NCI-H1694 treated with DMSO at 0.1 percent for 48 hours (cell line): ENCODE measurements at places on chromosomes 7 and 10.

DNA sequence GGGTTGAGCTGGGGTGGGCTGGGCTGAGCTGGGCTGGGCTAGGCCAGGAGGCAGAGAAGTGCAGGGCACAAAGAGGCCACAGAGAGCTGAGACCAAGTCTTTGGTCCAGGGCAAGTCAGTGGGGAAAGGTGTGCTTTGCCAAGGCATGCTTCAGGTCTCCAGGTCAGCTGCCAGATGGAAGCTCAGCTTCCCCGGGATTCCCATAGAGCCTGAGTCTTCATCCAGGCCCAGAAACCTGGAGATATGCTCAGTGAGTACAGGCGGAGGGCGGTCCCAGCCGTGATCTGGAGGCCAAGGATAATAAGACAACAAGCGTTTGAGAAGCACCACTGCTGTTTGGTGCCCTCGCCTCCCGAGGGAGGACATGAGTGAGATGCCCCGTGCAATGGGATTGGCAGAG lies 4.7 kb upstream of the CALN1 start:
- DNase-seq: no peak

- DNase-seq: no peak
Measured at GRCh38 chr10:112532189-112532588, 85.2 kb downstream of the VTI1A start.

DNA sequence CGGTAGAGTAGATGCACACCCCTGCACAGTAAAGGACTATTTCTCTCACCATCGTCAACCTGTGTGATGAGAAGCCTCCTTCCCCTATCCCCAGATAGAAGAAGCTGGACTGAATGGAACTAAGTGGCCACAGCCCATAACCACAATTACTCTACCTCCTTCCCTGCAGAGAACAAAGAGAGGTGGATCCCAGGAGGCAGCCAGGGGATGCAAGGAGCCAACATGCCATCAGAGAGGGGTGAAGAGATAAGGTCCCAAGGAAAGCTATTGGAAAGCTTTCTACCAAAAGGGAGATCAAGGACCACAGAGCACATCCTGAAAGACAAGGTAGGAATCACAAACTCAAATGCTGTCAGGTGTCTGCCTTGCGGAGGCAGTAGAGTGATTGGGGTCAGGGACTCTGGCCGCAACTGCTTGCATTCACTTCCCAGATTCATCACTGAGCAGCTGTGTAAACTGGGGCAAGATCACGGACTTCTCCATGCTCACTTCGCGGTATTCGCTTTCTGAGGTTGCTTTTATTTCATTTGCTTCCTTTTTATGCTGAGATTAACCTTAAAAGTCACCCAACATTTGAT lies 81.6 kb upstream of the MYO3A start:
- DNase-seq: no peak

- no peak for DNase-seq
Measured at GRCh38 chr7:152596824-152597223, 79.1 kb downstream of the XRCC2 start.

DNA sequence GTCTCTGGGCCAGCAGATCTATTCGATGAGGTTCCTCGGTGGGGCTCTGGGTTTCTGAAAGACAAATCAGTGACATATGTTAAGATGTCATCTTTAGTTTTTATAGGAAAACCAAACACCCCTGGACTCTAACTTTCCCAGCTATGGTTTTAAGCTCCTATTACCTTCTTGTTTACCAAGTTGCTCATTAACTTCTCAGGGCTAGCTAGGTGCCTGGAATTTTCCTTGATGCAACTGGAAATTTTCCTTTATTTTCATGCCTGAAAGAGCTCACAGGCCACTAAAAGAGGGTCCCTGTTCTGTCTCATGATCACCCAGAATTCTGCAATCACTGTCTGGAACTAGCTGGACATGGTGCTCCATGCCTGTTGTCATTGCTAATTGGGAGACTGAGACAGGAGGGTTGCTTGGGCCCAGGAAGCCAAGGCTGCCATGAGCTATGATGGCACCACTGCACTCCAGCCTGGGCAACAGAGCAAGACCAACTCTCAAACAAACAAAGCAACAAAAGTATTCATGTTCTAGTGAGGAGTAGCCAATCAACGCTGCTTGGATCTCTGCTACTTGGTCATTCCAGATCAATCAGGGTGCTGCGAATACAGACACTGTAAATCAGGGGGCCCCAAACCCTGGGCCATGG lies 1173.5 kb upstream of the AUTS2 start:
- DNase-seq: no peak

GRCh38 chr10:73819081-73819480 lies 7.7 kb upstream of the NDST2 start:
- DNase-seq: no peak

GRCh38 chr10:126124046-126124445 lies 227.7 kb downstream of the FANK1 start:
- no peak for DNase-seq

DNA sequence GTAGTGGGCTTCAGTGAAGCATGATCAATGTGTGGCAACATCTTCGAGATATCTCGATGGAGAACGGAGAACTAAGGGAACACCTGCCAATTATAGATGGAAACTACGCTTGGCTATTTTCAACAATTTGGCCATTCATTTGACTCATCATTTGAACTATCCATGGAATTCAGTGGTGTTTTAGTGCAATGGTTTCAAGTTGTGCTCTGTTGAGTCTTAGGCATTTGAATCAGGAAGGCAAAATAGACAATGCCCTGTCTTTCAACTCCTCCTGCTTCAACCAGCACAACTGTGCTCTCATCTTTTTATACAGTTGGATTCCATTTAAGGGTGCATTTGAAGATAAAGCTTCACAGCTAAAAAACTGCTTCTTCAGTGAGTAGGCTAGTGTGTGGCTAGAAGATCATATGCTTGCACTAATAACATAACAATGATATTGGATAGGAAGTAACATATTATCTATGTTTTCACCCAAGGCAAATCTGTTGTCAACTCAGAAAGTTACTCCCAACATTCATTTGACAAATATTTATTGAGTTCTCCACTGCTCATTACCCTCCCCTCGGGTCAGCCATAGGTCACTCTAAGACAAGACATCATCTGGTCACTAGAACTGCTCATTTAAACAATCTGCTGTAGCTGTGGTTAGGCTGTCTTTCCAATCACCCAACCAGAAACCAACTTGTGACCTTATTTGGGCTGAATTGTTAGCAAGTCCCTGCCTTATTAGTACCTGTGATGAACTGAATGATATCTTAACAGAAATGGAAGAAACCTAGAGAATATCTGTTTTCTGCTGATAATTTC lies 314.1 kb upstream of the SP4 start:
- no peak for DNase-seq

- no peak for DNase-seq
Measured at GRCh38 chr7:47572939-47573757, 8.8 kb downstream of the TNS3 start.

- DNase-seq: no peak
Measured at GRCh38 chr7:2583798-2584580, 25.2 kb downstream of the IQCE start.

GRCh38 chr10:27481486-27481885 lies 22.6 kb upstream of the RAB18 start:
- DNase-seq: no peak

DNA sequence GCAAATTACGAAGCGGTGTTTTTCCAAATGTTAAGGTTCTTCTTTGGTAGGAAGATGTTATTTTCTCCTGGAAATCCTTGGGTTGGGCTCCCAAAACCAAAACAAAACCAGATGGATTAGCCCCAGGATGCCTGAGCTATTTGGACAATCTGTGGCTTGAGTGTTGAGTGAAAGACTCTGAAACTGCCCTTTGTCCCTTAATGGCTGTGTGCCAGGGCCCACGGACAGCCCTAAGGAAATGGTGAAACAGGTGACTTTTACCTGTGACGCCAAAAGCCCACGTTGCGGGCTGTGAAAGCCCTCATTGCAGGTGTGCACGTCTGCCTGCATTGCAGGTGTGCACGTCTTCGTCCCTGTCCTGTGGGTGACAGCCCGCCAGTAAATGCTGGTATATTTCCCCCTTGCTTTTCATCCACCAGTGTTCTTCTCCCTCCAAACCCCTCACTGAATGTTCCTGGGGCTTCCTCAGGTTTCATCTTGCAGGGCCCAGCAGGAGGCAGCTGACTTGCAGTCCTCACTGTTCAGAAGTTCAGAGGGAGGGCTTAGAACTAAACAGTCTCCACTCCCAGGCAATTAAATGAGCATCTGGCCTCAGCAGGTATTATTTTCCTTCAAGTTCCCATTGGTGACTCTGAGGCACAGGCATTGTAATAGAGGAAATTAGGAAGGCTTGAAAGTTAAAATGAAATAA lies 10.7 kb downstream of the PFKP start:
- DNase-seq: no peak

- DNase-seq: no peak
Measured at GRCh38 chr7:101558742-101559325, 70.3 kb downstream of the MYL10 start.

- no peak for DNase-seq
Measured at GRCh38 chr7:149286811-149287400, 24.9 kb downstream of the ZNF783 start.

GRCh38 chr7:141147482-141147881 lies 73.6 kb downstream of the TMEM178B start:
- DNase-seq: no peak

GRCh38 chr7:152329469-152329868 lies 106.3 kb downstream of the KMT2C start:
- DNase-seq: no peak

GRCh38 chr7:30559611-30560010 lies 35.1 kb upstream of the GARS1 start:
- DNase-seq: no peak

- no peak for DNase-seq
Measured at GRCh38 chr7:455110-455928, 64.3 kb downstream of the PDGFA start.

DNA sequence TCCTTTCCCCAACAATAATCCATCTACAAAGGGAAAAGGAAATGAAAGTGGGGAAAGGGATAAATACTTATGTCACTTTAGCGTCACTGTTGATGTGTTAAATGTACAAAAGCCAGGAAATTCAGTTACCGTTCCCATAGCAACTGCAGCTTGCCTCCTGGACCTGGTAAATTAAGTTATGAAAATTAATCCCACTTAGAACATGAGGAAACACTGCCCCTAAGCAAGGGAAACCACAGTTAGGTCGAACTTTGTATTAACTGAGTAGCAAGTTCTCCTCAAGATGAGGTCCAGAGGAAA lies 338.2 kb upstream of the AOAH start:
- DNase-seq: no peak

- no peak for DNase-seq
Measured at GRCh38 chr7:29135846-29136245, 10.5 kb downstream of the CPVL start.

DNA sequence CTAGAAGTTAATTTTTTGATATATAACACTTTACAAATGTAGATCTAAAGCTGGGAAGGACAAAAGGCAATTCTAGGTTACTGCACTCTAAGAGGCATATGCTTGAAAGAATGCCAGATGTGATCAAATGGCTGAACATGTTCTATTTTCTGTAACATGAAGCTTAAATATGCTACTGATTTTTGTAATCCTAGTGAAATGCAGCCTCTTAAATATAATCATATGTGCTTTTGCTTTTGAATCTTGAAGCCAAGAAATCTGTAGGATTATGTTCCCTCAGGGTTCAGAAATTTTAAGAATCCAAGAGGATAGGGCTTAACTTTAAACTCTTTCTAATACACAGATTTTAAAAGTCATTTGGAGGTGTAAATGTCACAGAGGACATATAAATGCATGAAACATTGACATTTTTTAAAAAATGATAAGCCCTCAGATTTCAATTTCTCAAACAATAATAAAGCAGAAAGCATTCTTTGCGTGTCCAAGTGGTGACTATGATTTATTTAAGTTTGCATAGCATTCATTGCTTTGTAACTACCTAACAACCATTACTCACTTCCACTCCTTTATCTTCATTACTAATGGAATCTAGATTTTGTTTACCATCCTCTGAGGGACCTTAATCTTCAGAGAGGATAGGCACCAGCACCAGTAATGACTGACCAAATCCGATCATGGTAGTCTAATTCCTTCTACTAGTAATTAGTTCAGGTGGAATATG lies 170.4 kb downstream of the MAGI2 start:
- peak; percentile 39 for DNase-seq

DNA sequence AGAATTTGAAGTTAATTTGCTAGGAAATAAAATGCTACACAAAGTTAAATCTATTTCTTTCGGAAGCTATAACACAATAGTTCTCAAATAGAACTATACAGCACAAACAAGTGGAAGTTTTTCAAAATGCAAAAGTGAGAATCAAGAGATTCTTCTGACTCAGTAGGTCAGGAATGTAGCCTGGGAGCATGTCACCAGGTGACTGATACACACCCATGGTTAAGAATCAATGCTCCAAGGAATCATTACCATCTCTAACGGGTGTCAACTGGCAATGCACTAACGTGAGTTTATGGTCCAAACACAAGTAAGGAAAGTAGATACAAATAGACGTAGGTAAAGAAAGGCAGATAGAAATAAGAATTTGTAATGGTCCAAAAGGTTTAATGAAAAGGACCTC lies 170.5 kb downstream of the SRPK2 start:
- no peak for DNase-seq

- DNase-seq: no peak
Measured at GRCh38 chr10:100479037-100479436, 16.2 kb downstream of the WNT8B start.

DNA sequence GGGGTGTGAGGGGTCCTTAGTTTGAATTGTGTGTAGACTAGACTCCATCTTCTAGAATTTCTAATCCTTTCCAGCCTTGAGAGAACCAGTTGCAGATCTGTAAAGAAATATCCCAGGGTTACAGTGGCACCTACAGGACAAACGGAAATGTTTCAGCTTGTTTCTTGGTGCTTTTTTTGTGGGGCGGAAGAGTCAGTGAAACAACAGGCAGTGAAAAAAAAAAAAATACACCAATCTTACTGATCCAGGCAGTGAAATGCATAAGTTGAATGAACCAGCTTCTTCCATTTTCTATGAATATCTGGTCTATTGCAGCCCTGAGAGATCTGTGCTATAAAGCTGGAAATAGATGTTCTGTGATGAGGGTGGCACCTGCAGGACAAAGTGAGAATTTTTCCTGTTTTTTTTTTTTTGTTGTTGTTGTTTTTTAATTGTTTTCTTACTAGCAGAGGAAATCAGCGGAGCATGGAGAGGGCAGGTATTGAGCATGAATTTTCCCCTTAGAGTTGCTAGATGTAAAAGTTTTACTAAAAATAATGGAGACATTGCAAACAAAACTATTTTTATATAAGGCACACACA lies 81.9 kb upstream of the DYNC1I1 start:
- DNase-seq: peak; percentile 57

- no peak for DNase-seq
Measured at GRCh38 chr10:100879741-100880360, 32.9 kb upstream of the SLF2 start.

- no peak for DNase-seq
Measured at GRCh38 chr7:49775065-49775948, 1.9 kb downstream of the VWC2 start.
